ENCODE measurements at places on chromosomes 3 and 15.
A peak's percentile ranks its signal among the peaks of the same experiment; 100 is the strongest.

DNA sequence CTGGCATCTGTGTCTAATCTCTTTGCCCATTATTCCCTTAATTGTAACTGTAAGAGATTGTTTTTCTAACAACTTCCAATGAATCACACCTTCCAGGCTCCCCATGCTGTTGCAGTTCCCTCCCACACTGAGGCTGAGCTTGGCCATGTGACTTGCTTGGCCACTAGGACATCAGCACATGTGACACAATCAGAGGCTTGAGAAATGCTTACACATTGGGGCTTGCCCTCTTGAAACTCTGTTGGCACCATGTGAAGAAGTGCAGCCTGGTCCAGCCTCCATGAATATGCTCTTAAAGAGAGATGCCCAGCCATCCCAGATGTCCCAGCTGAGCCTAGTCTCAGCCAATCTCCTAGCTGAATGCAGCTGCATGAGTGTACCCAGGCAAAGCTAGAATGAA is 326.8 kb upstream of the SOX2 start:
- DNase-seq = no peak

DNA sequence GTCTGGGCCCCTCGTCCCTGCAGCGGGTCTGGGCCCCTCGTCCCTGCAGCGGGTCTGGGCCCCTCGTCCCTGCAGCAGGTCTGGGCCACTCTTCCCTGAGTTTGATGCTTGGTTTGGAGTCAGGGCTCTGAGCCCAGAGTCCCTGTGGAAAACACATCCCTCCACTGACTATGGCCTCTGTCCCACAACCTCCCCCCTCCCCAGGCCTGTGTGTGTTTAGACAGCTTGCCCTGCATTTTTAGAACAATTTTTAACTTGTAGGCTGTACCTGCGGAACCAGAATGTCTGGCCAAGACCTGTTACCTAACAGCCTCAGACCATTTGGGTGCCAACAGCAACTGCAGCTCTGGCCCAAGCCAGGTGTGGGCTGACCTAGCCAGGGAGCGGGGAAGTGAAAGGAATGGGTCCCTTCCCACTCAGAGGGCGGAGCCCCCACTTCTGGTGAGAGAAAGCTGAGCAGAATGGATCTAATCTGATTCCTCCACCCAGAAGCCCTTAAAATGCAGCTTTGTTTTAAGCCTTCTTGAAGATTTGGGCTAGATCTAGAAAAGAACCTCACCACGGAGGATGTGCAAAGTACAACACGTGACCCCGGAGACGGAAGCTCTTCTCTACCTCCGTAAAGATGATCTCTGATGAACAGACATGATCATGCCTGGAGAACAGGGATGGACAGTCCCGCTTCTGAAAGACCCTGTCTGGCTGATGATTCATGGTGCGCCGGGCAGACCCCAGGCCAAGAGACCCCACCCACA is 60.5 kb upstream of the TFRC start:
- peak; percentile 94 for DNase-seq

DNA sequence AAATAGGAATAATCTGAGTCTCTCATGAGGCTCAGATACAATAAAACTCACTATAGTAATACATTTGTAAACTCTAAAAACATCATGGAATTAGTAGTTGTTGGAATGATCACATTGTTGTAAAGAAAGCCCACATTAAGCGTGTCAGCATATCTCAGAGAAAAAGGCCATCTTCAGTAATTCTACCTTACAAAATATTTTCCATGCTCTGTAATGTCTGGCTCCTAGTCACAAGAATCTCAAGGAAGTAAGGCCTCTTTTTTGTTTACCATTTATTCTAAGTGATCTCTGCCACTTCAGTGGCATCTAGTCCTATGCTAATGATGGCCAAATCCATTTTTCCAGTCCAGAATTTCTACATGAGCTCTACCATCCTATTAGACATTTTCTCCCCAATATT is 240.2 kb upstream of the ZNF717 start:
- no peak for DNase-seq

GRCh38 chr3:128723477-128723876 is 2.5 kb upstream of the RAB7A start:
- no peak for DNase-seq

- no peak for DNase-seq
Measured at GRCh38 chr3:57733790-57734189, 22.3 kb upstream of the SLMAP start.

GRCh38 chr3:57958642-57959422 is 49.4 kb upstream of the FLNB start:
- DNase-seq = no peak

GRCh38 chr3:196737655-196738054 is 2.0 kb upstream of the PAK2 start:
- DNase-seq = no peak

- peak; percentile 85 for DNase-seq
Measured at GRCh38 chr3:45224824-45225464, 1.1 kb downstream of the TMEM158 start.

GRCh38 chr15:52143873-52144272 is 31.3 kb upstream of the BCL2L10 start:
- no peak for DNase-seq

DNA sequence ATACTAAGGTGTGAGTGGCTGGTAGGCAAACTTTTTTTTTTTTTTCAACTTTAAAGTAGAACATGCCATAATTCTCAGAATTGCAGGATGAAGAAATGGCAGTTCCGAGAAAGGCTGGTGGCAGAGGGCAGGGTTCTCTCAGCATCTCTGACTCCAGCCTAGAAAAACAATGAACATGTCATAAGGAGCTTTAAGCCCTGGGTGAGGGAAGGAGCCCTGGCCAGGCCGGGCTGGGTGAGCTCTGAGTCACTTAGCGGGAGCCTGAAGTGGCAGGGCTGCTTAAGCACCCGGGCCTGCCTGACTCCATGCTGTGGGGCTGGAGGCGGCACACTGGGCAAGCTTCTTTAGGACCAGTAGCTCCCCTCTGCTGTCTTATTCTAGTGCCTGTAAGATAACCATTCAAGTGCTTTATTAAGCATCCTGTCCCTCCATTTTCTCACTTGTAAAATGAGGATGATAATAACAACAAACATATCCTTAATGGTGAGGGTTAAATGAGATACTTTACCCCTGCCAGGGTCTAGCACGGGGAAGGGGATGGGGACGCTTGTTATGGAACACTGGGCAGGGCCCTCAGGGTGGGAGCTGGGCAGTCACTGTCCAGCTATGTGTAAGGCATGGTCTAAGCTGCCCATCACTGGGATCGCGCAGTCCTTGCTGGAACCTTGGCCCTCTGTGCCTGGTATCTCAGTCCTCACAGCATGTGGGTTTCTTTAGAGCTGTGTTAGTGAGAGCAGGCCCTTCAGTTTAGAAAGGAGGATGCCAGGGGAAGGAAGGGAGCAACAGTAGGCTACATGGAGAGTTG is 18.4 kb downstream of the SMAD6 start:
- DNase-seq = no peak

GRCh38 chr15:72751751-72752455 is 31.7 kb downstream of the ADPGK start:
- no peak for DNase-seq

DNA sequence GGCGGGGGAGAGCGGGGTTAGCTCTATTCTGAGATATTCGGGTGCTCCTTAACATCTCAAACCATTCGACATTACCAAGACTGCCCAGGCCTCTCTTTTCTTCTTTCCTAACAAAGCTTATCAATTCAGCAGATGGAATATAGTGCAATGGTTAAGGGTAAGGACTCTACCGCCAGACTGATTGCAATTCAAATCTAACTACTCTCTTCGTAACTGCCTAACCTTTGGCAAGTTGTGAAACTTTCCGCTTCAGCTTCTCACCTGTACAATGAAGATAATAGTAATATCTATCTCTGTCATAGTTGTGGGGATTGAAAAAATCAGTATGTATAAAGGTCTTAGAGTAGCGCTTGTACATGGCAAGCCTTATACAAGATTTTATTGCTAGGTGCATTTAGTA is 972 bp downstream of the UBA5 start:
- DNase-seq = no peak

DNA sequence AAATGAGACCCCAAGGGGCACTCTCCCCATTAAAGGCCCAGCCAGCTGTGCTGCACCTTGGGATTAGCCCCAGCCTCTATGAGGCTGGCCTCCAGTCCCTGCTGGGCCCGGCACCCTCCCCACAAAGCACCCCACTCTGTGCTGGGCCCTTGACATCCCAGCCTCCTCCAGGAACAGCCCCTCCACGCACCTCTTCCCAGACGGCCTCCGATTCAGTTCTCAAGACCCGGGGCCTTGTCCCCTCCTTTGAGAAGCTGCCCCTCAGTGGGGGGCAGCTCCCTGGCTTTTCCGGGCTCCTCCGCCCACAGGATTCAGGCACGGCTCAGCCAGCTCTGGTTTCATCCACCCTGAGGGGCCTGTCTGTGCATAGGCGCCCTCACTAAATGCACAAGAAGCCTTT is 144.1 kb downstream of the LRRK1 start:
- no peak for DNase-seq

GRCh38 chr15:64379216-64379960 is 1.9 kb downstream of the PCLAF start:
- DNase-seq = no peak

DNA sequence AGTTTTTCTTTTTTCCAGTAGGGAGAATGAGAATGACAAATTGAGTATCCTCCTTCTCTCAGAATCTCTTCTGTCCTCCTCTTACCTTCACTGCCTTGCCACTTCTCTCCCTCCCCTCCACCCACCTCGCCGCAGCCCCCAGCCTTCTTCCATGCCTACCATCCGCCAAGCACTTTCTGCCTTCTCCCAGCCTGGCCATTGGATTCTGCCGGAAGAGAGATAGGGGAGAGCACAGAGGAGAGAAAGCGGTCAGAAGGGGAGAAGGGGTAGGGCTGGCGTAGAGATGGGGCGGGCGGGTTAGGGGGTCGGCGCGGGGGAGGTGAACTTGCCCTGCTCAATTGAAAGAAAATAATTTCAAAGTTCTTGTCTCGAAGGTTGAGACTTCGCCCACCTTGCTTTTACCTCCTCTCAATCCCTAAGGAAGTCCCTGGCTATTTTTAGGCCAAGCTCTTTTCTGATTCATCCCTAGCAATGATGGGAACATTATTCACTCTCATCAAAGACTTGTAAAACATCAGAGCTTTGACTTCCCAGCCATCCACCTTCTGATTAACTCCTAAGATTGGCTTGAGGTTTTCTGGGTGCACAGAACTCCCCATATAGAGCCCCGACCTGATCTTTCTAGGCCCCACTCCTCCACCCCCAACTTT is 811 bp downstream of the C3orf52 start:
- no peak for DNase-seq

GRCh38 chr15:69410248-69410874 is 3.8 kb upstream of the KIF23 start:
- no peak for DNase-seq

- no peak for DNase-seq
Measured at GRCh38 chr3:45509038-45509767, 85.3 kb upstream of the LIMD1 start.

DNA sequence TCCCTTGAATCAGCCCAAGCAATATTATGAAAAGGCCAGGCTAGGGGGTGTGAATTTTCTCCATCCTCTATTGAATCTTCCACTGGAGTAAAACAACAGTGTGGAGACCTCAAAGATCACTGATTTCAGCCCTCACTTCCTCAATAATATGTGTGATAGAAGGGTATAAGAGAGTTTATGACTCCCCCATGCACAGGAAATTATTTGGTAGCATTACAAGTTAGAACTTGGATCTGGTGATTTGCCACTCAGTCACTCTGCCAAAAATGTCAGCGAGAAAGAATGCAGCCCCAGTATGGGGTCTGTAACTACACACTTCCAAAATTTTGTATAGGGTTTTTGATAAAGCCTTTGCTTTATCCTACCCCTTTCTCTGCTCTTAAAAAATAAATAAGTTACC is 81.0 kb upstream of the KCNMB2 start:
- DNase-seq = no peak

GRCh38 chr15:70492240-70493177 is 270.8 kb downstream of the UACA start:
- no peak for DNase-seq

GRCh38 chr15:71131601-71132362 is 16.5 kb downstream of the THSD4 start:
- DNase-seq = no peak

- no peak for DNase-seq
Measured at GRCh38 chr3:177333533-177334520, 136.5 kb upstream of the TBL1XR1 start.

DNA sequence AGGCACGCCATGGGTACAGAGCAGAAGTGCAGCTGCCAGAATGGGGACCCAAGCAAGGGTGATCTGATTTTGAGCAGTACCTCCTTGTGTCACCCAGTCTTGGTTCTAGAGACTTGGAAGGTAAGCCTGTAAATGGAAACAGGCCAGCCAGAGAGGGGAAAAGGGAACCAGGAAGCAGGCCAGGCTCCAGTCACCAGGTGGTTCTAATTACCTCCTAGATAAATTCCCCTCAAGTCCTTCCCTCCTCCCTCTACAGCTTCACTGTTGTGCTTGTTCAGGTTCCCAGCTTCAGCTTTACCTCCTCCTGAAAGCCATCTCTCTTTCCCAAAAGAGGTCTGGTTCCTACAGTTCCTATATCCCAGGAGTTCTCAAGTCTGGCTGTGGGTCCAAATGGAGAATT is 58.8 kb upstream of the SLC7A14 start:
- no peak for DNase-seq

DNA sequence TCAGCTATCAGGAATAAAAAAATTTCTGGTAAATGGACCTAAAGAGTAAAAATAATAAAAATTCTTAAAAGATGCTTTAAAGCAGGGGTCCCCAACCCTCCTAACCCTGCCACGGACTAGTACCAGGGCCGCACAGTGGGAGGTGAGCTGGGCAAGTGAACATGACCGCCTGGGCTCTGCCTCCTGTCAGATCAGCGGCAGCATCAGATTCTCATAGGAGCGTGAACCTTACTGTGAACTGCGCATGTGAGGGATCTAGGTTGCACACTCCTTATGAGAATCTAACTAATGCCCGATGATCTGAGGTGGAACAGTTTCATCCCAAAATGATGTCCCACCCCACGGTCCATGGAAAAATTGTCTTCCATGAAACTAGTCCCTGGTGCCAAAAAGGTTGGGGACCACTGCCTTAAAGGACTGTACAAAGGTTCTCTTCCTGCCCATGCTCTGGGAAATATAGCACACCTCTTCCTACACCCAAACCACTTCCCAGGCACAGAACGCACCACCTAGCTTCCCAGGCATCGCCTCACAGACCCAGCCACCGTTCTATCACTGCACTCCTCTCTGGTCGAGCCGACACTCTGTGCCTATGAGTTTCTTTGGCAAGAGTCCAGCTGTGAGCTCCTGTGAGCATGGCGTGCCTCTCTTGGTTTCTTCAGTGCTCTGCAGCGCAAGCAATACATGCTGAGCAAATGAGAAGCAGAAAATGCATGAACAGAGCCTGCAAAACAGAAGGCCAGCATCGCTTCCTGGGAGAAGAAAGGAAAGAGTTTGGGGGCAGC is 104.9 kb downstream of the OCA2 start:
- peak; percentile 29 for DNase-seq

All from left lobe of liver (tissue), 2 donors.